HFFc6 (cell line): ENCODE measurements at places on chromosomes 3 and 15. TPM values are rescaled to one million over a fixed set of nuclear protein-coding genes. Genes with fewer than 3 reads are reported as not detected.
A peak's percentile ranks its signal among the peaks of the same experiment; 100 is the strongest.

SLC15A2 gene
- 0.30 to 0.35 TPM in 2 of 3 replicates, not detected in the other for total RNA-seq

SAMD7 gene
- total RNA-seq = not detected in 3 replicates

GABRR3 gene
- total RNA-seq = not detected in 3 replicates

NXPE3 gene
- total RNA-seq = 37.4 to 42.5 TPM (median 38.5 TPM) in 3 replicates

CHP1 gene
- 109 to 126 TPM (median 117 TPM) in 3 replicates for total RNA-seq

TM4SF4 gene
- 0.11 to 0.97 TPM (median 0.78 TPM) in 3 replicates for total RNA-seq

- H3K36me3 ChIP-seq = peaks cover 37% of the 10 kb centered on the region
- H3K4me1 ChIP-seq = peaks cover 35% of the 10 kb centered on the region
- no peak for DNase-seq
- H3K27me3 ChIP-seq = peaks cover 6% of the 10 kb centered on the region; the same call in 1 of the 2 replicates
- H3K4me3 ChIP-seq = no peak overlapping the region
- H3K27ac ChIP-seq = no peak overlapping the region
Observed at GRCh38 chr3:16329036-16329825, 64.2 kb downstream of the OXNAD1 start.

- H3K27ac ChIP-seq = no peak overlapping the region
- H3K4me1 ChIP-seq = no peaks in the 10 kb centered on the region
- no peak overlapping the region for H3K4me3 ChIP-seq
- no peaks in the 10 kb centered on the region for H3K36me3 ChIP-seq
Observed at GRCh38 chr15:89975482-89976245, 25.5 kb upstream of the ZNF710 start.

GRCh38 chr15:84878504-84878903, 6.0 kb upstream of the SLC28A1 start:
- no peaks in the 10 kb centered on the region for H3K36me3 ChIP-seq
- H3K27ac ChIP-seq = no peak overlapping the region
- peak; percentile 30 for DNase-seq

DNA sequence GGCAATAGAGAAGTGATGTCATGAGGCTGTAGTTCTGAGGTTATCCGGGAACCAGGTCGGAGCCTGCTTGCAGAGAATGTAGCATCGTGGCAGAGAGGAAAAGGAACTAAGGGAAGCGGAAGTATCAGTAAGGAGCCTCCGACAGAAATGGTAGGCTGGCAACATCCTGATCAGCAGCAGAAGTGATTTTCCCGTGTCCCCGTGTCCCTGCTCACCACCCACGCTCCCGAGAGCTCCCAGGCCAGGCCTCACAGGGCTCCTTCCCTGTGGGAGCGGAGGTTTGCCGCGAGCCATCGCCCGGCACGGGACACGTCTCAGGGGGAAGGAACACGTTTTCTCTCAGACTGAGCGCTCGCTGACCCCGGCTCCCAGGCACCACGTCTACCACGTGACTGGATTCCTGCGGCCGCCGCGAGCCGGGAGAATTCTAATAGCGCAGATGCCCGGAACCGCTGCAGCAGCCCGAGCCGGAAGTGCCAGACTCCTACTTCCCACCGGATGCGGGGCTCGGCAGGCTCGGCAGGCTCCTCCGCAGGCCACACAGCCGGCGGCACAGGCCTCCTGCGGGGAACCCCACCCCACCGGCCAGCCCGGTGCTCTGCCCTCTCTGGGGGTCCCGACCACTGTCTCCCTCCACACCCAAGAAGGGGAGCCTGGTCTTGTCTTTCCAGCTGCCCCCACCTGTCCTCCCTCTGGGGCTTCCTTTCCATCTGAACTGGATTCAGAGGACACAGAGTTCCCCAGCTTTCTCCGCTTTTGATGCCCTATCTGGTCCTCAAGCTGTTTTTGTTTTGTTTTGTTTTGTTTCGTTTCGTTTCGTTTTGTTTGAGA, 99.3 kb downstream of the BDH1 start:
- H3K4me3 ChIP-seq = peak overlapping the region; percentile 88
- peaks cover 4% of the 10 kb centered on the region; the same call in 1 of the 2 replicates for H3K27me3 ChIP-seq
- H3K36me3 ChIP-seq = no peaks in the 10 kb centered on the region
- peak; percentile 89 for DNase-seq
- peak overlapping the region; percentile 95 for H3K27ac ChIP-seq
- peaks cover 30% of the 10 kb centered on the region for H3K4me1 ChIP-seq

DNA sequence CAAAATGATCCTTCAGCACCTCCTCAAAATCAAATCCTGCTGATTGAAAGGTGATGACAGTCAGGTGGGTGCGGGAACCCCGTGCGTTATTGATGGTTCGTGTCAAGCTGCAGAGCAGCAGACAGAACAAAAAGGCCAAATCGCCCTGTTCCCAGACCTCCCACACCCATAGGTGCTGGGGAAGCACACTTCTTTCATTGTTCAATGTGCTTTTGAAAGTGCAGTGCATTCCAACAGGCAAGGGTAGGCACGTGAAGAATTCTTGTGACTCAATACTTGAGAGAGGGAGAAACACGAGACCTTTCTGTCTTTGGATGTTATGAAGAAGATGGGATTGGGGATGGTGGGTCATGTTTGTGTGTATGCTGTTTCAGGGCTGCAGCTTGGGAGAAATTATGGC, 514.0 kb downstream of the MCTP2 start:
- 0 out of 2 replicates have a peak, but pooled peaks cover 2% of the 10 kb centered on the region for H3K27me3 ChIP-seq
- H3K27ac ChIP-seq = no peak overlapping the region
- no peak for DNase-seq
- no peaks in the 10 kb centered on the region; the same call in 1 of the 2 replicates for H3K36me3 ChIP-seq
- no peak overlapping the region for H3K4me3 ChIP-seq

DNA sequence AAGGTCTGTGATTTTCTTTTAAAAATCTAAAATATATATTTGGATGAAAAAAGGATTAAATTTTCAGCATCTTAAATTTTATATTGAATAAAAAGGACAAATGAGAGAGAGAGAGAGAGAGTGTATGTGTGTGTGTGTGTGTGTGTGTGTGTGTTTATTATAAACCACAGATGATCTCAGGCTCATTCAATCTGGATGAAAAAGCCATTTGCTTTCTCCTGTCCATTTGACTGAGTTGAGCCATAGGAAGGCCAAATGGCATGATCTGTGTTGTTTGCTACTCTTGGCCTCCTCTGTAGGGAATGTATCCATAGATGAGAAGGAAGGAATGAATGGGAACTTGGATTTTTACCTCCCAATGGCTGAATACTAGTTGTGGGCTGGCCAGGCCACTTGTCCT, 92.5 kb upstream of the MEX3B start:
- no peak for DNase-seq
- peaks cover 68% of the 10 kb centered on the region for H3K4me1 ChIP-seq
- H3K27ac ChIP-seq = peak overlapping the region; percentile 57; the same call in 1 of the 2 replicates
- no peaks in the 10 kb centered on the region; the same call in 1 of the 2 replicates for H3K27me3 ChIP-seq

DNA sequence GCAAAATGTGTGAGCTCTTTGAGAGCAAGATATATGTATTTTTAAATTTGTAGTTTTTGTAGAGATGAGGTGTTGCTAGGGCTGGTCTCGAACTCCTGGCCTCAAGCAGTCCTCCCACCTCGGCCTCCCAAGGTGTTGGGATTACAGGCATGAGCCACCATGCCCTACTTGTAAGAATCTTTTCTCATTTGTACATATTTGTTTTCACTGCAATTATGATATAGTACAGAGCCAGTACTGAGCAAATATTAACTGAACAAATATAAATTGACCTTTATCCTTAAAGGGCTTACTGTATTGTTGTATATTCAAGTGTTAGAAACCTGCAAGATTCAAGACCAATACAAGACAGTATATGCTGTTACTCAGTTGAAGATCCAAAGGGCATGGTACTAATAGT, 53.4 kb downstream of the GTF2E1 start:
- H3K27ac ChIP-seq = no peak overlapping the region
- no peak overlapping the region for H3K4me3 ChIP-seq
- peaks cover 17% of the 10 kb centered on the region for H3K36me3 ChIP-seq
- peaks cover 76% of the 10 kb centered on the region for H3K4me1 ChIP-seq
- H3K27me3 ChIP-seq = no peaks in the 10 kb centered on the region

- H3K4me3 ChIP-seq = peak overlapping the region; percentile 69
- no peaks in the 10 kb centered on the region; the same call in none of the 2 replicates for H3K27me3 ChIP-seq
- H3K4me1 ChIP-seq = peaks cover 93% of the 10 kb centered on the region
- peaks cover 28% of the 10 kb centered on the region for H3K36me3 ChIP-seq
- DNase-seq = no peak
Observed at GRCh38 chr3:45646051-45646585, 43.1 kb upstream of the SACM1L start.

- H3K4me1 ChIP-seq = peaks cover 48% of the 10 kb centered on the region
- DNase-seq = no peak
- H3K27me3 ChIP-seq = peaks cover 3% of the 10 kb centered on the region
- peak overlapping the region; percentile 92 for H3K27ac ChIP-seq
- peaks cover 12% of the 10 kb centered on the region for H3K36me3 ChIP-seq
- H3K4me3 ChIP-seq = peak overlapping the region; percentile 96
Observed at GRCh38 chr3:50237133-50237651, 1.2 kb downstream of the GNAI2 start.

- no peak overlapping the region for H3K27ac ChIP-seq
- no peak overlapping the region for H3K4me3 ChIP-seq
- H3K4me1 ChIP-seq = peaks cover 39% of the 10 kb centered on the region
- no peaks in the 10 kb centered on the region; the same call in 1 of the 2 replicates for H3K36me3 ChIP-seq
- peaks cover 1% of the 10 kb centered on the region for H3K27me3 ChIP-seq
Observed at GRCh38 chr3:188822004-188822403, 349.8 kb upstream of the TPRG1 start.

GRCh38 chr3:17052363-17052762, 167.6 kb downstream of the PLCL2 start:
- H3K27ac ChIP-seq = no peak overlapping the region
- no peak for DNase-seq
- H3K36me3 ChIP-seq = peaks cover 31% of the 10 kb centered on the region
- H3K27me3 ChIP-seq = no peaks in the 10 kb centered on the region
- peaks cover 34% of the 10 kb centered on the region for H3K4me1 ChIP-seq
- H3K4me3 ChIP-seq = no peak overlapping the region

DNA sequence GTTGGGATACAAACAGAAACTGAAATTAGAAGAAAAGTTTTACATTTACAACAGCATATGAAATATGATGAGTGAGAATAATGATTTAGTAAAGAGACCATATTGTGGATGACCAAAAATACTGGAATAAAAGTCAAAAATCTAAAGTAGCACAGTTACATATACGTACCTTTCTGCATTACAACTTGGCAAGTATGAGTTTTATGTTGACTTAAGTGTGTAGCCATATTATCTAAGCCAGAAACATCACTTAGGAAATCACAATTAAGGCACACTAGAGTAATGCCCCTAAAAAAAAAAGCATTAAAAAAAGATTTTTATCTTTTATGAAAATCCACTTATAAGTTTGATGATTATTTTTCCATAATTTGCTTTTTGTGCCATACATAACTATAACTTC, 79.1 kb downstream of the ZNF280D start:
- no peak overlapping the region for H3K27ac ChIP-seq
- H3K4me1 ChIP-seq = no peaks in the 10 kb centered on the region
- peaks cover 19% of the 10 kb centered on the region for H3K36me3 ChIP-seq
